Activated naive CD4-positive, alpha-beta T cell treated with anti-CD3 and anti-CD28 coated beads for 36 hours (primary cell): ENCODE measurements at places on chromosomes 16 and 17.
A peak's percentile ranks its signal among the peaks of the same experiment; 100 is the strongest.

GRCh38 chr16:70714581-70715054 lies 28.8 kb upstream of the MTSS2 start:
- DNase-seq: no peak

- DNase-seq: no peak
Measured at GRCh38 chr17:73215447-73215846, 22.6 kb downstream of the COG1 start.

- no peak for DNase-seq
Measured at GRCh38 chr16:6018848-6019489, 921.4 kb upstream of the EEF2KMT start.

DNA sequence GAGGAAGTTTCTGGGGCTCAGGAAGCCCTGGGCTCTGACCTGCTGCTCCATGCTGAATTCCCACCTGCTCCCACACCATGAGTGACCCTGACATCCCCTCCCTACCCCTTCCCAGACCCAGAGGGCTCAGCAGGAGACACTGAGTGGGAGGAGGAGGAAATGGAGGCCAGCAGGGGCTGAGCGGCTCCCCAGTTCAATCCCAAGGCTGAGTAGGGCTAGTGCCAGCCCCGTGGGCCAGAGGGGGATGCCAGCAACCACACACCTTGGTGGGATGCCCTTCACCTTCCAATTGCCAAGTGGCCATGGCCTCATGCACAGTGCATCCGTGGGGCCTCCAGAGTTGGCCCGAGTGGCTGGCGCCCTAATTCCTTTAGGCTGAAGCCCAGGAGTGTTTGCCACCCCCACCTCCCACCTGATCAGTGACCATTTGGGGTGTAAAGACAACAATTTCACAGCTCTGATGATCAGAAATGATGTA lies 1.0 kb upstream of the ADGRG3 start:
- no peak for DNase-seq

DNA sequence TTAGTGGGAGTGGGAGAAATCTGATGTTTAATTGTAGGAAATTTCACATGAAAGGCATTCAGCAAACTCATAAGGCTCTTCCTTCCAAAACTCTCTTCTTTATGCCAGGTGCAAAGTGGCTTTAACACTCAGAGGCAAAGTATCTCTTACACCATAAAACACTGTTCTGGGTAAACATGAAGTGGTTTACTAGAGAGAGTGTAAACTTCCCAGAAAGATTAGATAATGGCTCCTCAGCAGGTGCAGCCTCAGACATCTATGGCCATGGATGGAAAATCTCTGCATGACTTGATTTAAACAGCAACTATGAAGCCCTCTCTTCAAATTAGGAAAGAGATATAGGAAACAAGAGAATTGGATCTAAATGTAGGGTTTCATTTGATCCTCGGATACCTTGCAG lies 583.1 kb upstream of the SALL1 start:
- DNase-seq: no peak

- DNase-seq: no peak
Measured at GRCh38 chr17:50725769-50726655, 6.6 kb downstream of the LUC7L3 start.

- DNase-seq: no peak
Measured at GRCh38 chr17:2319051-2319450, 15.3 kb downstream of the SRR start.

DNA sequence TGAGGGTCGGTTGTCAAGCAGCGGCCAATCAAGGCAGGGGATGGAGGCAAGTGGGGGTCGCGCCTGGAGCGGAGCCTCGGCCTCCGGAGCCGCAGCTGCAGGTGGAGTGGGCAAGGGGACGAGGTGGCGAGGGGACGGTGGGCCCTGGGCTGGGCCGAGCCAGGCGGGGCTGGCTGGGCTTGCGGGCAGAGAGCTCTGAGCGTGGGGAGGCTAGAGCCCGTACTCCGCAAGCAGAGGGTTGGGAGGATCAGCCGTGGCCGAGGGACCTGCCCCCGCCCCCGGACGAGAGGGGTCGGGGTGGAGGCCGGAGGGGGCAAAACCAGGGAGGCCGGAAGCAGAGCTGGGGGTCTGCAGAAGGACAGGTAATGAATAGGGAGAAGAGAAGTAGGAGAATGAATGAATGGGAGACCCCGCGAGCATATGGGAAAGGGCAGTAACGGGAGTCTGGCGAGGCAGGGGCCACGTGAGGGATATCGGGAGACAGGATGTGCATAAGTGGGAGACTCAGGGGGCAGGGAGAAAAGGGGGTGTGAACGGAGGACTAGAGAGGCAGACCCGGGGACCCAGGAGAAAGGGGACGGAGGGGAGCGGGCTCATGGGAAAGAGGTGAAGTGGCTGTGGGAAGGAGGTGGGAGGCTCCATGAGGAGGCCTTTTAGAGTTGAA lies at the start of gene KATNB1:
TSS of gene KATNB1 (plus strand) at position 16 of the 664 bp plus-strand sequence. CDS start 1,474 bp downstream, outside the sequence.
- peak; percentile 25 for DNase-seq

DNA sequence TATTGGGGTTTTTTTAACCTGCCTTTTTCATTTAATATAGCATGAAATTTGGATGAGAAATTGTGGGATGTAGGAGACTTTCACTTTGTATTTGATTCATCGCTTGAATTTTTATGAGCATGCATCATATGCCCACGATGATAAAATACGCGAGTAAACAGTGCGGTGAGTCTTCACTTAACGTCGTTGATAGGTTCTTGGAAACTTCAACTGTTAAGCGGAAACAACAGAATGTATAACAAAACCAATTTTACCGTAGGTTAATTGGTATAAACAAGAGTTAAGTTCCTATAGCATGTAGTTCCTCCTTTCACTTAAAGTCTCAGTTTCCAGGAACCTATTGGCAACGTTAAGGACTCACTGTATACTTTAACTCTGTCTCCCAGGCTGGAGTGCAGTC lies 28.7 kb downstream of the MMP15 start:
- DNase-seq: no peak

- DNase-seq: no peak
Measured at GRCh38 chr16:72854267-72854959, 193.5 kb downstream of the ZFHX3 start.

DNA sequence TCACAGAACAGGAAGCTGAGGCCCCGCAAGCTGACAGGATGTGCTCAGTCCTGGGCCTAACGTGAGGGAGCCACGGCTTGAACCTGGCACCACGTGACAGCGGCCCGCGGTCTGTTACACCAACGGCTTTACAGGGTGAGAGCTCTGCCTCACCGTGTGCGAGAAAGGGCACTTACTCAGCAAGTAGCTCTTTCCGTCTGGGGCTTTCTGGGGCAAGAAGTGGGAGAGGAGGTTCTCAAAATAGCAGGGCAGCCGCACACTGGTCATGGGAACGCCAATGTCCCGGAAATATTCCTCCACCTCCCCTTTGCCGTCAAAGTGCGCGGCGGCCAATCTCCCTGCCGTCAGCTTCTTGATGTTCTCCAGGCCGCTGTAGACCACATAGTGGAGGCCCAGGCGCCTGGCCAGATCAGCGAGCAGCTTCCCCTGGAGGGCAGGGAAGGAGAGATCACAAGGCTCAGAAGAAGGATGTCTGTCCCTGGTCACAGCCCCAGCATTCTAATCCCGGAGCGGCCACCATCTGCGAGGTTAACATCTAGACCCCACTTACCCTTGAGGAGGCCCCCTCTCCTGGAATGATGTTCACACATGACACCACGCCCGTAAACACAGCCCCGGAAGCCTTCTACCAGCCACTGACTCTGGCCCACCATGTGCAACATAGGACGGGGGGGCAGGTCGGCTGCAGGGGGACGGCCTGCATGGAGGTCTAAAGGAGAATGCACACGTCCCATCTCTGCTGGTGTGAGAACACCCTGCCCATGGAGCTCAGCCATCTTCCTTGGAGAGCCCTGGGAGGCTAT lies 8.2 kb downstream of the NMRAL1 start:
- DNase-seq: peak; percentile 36

GRCh38 chr16:56332464-56333079 lies 92.8 kb downstream of the AMFR start:
- peak; percentile 23 for DNase-seq
